MV-4-11 (cell line): ENCODE measurements at places on chromosomes 5 and 9.

DNA sequence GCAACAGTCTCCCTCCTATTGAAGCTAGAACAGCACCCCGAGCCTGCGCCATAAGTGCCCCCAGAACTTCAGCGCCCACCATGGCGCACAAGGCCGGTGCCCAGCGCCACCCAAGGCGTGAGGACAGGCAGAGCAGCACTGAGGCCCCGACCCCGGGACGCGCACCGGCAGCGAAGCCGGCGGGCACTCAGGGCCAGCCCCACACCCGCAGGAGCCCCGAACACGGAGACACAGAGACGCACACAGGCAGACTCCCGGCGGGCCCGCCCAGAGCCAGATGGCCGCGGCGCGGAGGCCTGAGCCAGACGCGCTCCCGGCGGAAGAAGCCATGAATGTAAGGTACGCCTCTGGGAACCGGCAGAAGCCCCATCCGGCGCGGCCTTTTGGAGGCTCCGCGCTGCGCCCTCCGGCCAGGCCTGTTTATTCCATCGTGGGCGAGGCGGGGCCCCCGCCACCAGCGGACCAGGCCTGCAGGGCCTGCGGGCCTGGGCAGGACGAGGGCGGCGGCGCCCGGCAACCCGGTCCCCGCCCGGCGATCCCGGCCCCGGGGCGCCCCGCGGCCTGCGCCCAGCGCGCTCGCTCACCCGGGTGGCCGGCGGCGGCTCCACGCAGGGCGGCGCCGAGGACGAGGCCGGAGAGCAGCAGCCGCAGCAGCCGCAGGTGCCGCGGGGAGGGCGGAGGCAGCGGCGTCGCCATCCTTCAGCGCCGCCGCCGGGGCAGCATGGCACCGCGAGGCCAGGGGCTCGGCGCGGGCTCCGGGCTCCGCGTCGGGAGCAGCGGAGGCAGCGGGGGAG is 486 bp downstream of the NPDC1 start:
- no peak for DNase-seq

- DNase-seq, result peak; percentile 96
These were observed 126.4 kb downstream of the SPOCK1 start for GRCh38 chr5:137372773-137373160.

DNA sequence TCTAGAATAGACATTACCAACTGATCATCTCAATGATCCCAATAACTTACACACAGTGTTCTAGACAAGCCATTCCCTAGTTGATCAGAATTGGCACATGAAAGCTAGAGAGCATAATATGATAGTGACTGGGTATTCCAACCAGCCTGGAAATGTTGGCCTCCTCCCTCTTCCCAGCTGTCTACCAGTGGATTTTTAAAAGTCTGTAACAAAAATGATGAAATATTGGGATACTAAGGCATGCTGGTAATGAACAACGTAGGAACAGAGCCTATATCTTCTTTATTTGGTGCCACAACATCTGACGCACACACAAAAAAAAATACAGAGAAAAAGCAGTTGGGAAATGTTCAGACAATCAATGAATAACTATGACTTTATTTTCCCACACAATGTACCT is 34.8 kb downstream of the TRIM32 start:
- DNase-seq, result no peak

DNA sequence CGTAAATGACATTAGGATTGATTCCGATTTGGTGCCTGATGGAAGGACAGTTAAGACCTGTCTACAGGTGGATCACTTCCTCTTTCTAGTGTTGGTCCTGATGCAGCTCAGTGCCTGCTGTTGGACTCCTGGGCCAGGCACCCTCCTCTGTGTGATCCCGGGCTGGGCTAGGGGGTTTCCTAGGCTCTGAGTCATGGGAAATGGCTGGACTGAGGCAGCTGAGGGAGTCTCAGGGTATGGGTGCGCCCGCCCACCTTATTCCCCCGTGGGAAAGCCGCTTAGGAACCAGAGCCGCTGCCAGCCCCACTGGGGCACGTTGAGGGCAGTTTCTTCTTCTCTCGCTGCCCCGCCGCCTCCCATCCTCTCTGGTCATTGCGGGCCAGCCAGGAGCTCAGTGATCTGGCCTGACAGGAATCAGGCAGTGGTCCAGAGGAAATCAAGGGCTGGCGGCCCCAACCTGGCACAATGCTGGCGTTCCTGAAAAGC is 12.9 kb downstream of the TCF7 start:
- no peak for DNase-seq

DNA sequence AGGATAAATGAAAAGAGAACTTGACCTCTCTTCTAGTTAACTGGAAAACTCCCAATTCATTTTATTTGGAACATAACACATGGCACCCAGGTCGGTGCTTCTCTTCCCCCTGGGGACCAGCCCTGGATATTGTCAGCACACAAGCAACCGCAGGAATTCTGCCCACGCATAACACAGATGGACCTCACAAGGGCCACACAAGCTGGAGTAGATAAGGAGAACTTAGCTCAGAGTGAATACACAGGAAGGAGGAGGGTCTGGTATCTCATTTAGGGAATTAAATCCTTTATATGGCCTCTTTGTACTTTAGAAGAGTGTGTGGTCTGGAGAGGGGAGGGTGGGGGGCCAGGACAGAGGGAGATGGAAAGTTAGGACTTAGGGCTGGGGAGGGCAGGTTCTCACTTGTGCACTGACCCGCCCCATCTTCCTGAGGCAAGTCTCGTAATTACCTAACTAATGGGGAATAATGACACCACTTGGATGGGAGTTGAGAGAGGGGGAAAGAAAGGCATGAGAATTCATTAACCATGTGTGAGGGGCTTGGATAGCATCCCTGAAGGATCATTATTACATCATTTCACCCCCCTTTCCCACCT is 341.2 kb upstream of the WWC1 start:
- no peak for DNase-seq

GRCh38 chr5:43141211-43141610 is 20.5 kb downstream of the ZNF131 start:
- DNase-seq, result no peak

GRCh38 chr5:36417668-36418067 is 116.0 kb upstream of the RANBP3L start:
- no peak for DNase-seq

DNA sequence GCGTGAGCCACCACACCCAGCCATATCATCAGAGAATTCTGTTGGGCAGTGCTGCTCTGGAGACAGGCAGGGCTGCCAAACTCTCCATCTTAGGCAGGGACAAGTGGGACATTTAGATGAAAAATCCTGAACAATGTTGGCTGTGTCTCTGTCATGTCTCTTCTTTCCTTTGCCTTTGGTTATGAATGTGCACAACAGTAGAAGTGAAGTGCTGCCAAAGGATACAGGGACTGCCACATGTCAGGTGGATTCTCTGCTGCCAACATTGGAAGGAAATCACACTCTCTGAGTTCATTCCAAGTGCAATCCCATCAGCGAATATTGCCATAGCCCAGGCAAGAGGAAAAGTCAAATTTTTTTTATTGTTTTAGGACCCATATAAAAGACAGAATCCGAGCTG is 348.8 kb downstream of the TRPM3 start:
- no peak for DNase-seq
